Fibroblast of gingiva (primary cell): ENCODE measurements at places on chromosomes 12 and 14.

DNA sequence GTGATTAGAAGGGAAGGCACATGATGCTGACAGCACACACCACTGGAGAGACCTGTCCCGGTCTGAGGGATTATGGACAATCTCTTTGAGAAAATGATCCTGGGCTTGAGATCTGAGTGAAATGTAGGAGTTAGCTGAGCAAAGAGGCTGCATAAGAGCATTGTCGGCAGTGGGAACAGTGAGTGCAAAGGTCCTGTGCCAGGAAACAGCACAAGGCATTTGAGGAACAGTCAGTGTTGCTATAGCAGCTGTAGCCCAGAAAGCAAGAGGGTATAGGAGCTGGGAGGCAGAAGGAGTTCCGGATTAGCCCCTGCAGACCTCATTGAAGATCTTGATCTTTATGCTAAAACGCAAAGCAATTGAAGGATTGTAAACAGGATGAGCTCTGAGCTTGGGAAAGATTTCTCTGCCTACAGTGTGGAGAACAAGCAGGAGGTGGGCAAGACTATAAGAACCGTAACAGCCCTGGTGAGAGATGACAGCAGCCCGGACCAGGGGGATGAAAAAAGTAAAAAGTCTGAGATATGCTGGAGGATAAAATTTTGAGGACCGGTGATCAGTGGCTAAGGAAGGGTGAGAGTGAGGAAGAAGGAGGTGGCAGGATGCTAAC, 28.5 kb downstream of the CFL2 start:
- no peak for DNase-seq

- no peak for DNase-seq
These were observed 1370.7 kb upstream of the TMEM132C start for GRCh38 chr12:126895951-126896913.

DNA sequence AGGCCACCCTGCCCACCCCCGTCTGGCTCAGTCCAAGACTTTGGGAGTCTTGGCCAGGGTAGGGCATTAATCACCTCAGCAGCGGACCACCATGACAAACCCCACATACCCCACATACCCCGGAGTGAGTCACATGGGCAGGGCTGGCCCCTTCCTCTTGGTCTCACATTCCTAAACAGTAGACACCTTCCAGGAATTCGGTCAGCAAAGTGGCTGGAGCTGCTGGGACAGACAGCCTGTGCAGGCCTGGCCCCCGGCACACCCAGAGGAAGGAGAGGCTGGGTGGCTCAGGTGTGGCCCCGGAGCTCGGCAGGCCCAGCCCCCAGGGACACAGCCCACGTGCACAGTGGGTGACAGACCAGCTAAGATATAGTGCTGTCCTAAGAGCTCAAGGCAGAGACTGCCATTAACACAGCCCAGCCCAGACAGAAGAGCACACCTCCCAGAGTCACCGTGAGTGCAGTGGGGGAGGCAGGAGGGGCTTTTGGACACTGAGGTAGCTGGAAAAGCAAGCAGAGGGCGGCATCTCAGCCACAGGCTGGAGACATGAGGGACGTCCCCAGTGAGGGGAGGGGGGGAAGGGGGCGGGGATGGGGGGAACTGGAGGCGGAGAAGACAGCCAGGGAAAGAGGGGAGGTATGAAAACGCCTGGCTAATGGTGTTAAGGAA, 24.0 kb downstream of the CCDC85C start:
- DNase-seq, result no peak

GRCh38 chr12:48629541-48629940, 52.5 kb downstream of the KANSL2 start:
- no peak for DNase-seq

DNA sequence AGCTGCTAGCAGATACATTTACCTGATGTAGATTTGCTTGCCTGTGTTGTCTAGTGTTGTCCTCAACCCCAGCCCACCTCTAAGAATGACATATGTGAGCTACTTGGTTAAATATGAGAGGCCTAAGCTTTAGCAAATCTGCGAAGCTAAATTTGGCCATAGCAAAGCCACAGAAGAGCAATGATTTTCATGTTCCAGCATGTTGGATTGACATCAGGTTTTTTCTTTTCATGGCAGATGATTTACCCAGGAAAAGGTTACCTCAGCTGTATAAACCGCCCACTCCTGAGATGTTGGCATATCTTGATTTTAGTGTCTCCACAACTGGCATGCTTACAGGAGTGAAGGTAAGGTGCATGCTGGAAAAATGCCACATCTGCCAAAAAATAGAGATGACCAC, 36.4 kb upstream of the ATF1 start:
- no peak for DNase-seq

DNA sequence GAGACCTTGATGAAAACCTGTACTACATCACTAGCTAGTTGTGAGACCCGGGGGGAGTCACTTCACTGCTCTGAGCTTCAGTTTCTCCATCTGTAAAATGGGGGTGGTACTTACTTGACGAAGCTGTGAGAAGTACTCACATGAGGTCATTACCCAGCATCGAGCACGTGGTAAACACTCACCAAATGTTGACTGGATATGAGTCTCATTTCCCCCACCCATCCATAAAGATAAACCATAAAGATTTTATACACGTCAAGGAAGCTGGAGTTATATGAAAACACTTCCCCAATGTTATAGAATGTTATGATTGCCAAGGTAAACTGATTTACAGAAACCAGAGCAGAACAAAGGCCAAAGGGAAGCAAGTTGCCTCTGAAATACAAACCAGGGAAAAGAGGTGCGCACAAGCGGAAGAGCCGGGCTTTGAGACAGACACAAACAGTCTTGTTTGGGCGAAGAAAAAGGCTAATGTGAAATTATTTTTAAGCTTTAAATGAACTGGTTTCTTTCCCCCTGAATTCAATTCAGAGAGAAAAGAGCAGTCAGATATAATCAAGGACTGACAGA, 536.8 kb downstream of the MED13L start:
- DNase-seq, result no peak

- no peak for DNase-seq
These were observed 6.5 kb upstream of the VTI1B start for GRCh38 chr14:67680941-67681340.
